Left ventricle myocardium superior (tissue), 1 donor: ENCODE measurements at places on chromosomes 4 and X. TPM values are rescaled to one million over a fixed set of nuclear protein-coding genes. Genes with fewer than 3 reads are reported as not detected.

DNA sequence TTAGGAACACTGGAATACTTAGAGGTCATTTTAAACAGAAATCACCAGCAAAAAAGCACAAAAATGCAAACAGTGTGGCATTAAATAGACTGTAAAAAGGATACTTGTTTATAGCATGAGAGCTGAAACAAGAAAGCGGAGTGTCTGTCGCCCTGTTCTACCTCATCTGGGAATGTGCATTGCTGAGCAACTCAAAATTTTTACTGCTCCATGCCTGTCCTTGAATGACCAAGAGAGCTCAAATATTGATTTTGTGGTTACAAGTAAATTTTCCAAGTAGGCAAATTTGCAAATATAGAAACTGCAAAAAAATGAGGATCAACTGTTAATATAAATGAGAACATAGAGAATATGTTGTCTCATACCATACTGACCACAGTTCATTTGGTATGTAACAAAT is 25.5 kb downstream of the AP1AR start:
- no peak for DNase-seq

DNA sequence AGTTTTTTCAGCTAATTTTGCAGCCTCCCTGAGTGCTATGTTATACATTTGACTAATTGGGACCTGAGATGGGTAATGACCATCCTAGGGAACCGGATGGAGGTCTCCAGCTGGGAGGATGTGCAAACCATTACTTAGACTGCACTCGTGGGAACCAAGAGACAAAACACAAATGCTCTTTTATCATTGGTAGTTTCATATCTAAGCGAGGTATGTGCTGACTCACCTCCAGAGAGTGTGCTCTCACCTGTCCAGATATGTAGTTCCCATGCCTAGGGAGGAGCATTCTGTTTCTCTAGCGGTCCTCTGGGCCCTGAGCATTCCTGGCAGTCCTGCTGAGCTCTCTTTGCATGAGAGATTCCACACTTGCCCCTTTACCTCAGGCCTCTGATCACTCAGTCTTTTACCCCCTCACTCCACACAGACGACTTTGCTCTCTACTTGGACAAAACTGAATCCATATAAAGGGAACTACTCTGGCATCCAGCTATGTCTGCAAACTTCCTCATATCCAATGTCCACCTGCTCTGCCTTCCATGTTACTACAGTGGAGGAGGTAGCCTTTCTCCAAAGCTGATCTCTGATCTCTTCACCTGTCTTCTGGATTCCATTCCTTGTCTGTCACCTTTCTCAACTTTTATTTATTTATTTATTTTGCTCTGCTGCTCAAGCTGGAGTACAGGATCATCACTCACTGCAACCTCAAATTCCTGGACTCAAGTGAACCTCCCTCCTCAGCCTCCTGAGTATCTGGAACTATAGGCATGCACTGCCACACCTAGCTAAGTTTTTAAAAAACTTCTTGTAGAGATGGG is 88.4 kb downstream of the LRP2BP start:
- no peak for DNase-seq

- DNase-seq: no peak
Observed at GRCh38 chr4:52788806-52789205, 37.6 kb upstream of the ERVMER34-1 start.

DNA sequence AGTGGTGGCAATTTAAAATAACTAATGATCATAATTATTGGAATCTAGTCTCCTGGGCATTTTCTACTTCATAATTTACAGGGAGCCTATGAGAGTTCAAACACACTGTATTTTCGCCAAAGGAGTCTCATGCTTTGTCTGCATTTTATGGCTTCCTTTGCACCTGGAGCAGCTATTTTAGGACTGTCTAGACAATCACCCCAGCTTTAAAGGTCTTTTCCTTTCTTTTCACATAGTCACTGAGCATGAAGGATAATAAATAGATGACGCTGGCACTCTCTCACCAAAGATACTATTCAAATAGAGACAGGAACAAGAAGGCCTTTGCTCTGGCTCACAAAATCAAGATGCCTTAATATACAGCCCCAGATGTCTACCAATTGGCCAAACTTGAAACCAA is 43.0 kb downstream of the AMELX start:
- DNase-seq: no peak

DNA sequence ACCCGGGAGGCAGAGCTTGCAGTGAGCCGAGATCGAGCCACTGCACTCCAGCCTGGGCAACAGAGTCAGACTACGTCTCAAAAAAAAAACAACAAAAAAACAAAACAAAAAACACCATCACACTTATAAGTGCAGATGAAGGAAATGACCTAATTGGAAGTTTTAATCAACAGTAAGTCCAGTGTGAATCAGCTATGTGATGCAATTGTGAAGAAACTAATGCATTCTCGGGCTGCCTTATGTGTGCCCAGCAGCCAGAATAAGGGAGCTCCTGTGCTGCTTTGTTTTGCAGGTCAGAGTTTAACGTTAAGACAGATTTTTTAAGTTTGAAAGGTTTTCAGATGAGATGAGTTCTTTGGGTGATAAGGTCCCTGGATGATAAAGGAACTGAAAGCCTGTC is 10.8 kb downstream of the DAPP1 start:
- no peak for DNase-seq

GRCh38 chr4:66034671-66035070 is 364.4 kb upstream of the EPHA5 start:
- no peak for DNase-seq

GRCh38 chrX:100379388-100379986 is 30.6 kb downstream of the PCDH19 start:
- DNase-seq: no peak

DNA sequence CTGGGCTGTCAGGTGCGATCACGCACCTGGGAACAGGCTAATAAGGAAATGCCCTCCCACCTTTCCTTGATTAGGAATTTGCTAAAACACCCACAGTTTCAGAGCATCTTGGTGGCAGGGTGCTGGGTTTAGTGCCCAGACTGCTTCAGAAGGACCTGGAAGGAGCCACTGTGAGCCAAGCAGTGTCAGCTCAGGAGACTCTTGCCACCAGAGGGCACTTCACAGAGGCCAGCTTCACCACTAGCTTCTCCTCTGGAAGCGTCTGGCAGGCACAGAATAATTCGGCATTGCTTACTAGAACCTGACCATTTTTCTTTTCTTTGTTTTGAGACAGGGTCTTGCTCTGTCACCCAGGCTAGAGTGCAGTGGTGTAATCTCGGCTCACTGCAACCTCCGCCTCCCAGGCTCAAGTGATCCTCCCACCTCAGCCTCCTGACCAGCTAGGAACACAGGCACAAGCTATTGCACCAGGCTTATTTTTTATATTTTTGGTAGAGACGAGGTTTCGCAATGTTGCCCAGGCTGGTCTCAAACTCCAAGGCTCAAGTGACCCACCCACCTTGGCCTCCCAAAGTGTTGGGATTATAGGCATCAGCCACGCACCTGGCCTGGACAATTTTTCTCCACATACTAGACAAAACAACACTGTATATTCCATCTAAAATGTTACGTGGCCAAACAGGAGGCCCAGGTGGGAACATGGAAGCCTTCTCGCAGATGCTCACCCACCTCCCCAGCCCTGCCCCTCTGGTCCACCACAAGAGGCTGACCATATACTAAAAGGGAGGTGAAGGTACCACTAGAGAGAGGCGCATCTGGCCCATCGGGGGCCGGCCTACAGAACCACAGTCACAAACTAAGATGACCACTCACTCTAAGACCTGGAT is 14.1 kb downstream of the NOP14 start:
- DNase-seq: no peak

The NPNT gene
- total RNA-seq: 4.9 TPM

The PPP1R2C gene
- total RNA-seq: not detected

The GJB1 gene
- not detected for total RNA-seq

The P2RY10 gene
- 0.20 TPM for total RNA-seq

The ATP11C gene
- 3.2 TPM for total RNA-seq

The VCX3A gene
- not detected for total RNA-seq

The C4orf54 gene
- 0.77 TPM for total RNA-seq

The CDKL5 gene
- total RNA-seq: 8.4 TPM

The PDZD11 gene
- 33.7 TPM for total RNA-seq

The PNMA5 gene
- total RNA-seq: not detected

The ZNF182 gene
- 3.4 TPM for total RNA-seq
